ENCODE measurements at places on chromosomes 3 and 15. TPM values are rescaled to one million over a fixed set of nuclear protein-coding genes. Genes with fewer than 3 reads are reported as not detected.

DNA sequence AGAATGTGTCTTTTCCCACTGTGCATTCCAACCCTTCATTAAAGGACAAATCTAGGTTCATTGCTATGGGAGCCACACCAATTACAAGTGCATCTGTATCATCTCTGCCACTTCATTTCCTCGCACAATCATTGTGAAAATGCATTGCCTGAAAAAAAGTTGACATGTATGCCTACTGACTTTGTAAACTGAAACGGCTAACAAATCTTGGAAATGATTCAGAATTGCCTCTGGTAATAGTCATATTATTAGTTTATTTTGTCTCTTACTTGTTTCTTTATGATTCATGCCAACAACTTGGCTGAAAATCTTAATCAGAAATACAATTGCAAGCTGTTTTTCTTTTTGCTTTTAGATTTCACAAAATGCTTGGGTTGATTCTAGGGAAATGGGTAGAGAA, 497.1 kb downstream of the ZIC1 start:
- no peak for DNase-seq

GRCh38 chr3:80675790-80676189, 908.0 kb upstream of the ROBO1 start:
- DNase-seq: no peak

Gene DPH6
- 7.6 TPM for total RNA-seq

DNA sequence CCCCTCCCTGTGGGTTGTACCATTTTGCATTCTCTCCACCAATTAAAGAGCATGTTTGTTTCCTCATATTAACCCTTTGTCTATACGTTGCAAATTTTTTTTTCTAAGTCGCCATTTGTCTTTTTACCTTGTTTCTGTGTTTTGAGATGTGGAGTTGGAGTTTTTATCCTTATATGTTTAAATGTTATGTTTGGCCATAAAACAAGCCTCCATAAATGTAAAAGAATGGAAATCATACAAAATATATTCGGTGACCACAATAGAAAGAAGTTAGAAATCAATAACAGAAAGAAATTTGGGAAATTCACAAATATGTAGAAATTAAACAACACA, 29.2 kb downstream of the LRRK1 start:
- DNase-seq: no peak

Gene UQCC5
- total RNA-seq: 26.0 TPM

- DNase-seq: no peak
Measured at GRCh38 chr15:74141591-74141990, 11.2 kb downstream of the ISLR2 start.

GRCh38 chr3:123694366-123695087, 109.7 kb upstream of the HACD2 start:
- DNase-seq: peak; percentile 36

Gene GOLGA8O
- total RNA-seq: 1.2 TPM

- DNase-seq: no peak
Measured at GRCh38 chr3:38382506-38383080, 36.0 kb downstream of the XYLB start.

Gene ANAPC13
- total RNA-seq: 61.0 TPM
